ENCODE measurements at places on chromosomes 6 and 20.
A peak's percentile ranks its signal among the peaks of the same experiment; 100 is the strongest.

DNA sequence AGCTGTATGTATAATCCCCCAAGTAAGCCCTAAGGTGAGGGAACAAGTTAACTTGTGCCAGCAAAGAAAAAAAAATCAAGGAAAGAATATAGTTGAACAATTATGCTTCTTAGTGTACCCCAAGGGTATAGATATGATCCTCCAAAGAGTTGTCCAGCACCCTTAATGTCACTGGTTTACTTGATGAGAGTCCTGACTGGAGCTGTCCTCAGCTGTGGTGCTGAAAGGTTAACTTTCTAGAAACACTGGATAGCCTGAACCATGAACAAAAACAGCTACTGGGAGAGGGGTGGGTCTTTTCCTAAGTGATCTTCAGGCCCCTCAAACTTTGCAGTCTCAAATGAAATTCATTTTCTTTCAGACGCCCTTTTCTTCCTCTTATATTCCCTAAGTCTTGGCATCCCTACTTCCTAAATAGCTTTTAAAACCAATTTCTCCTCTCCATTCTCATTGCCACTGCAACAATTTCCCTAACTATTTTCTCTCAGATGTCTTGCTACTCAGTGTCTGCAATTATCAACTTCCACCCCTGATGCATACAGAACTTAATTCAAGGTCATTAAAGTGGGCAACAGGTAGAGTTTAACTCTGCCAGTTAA, 83.5 kb upstream of the PROKR2 start:
- no peak for DNase-seq

GRCh38 chr6:2977799-2978590, 6.6 kb upstream of the SERPINB6 start:
- DNase-seq = peak; percentile 13

DNA sequence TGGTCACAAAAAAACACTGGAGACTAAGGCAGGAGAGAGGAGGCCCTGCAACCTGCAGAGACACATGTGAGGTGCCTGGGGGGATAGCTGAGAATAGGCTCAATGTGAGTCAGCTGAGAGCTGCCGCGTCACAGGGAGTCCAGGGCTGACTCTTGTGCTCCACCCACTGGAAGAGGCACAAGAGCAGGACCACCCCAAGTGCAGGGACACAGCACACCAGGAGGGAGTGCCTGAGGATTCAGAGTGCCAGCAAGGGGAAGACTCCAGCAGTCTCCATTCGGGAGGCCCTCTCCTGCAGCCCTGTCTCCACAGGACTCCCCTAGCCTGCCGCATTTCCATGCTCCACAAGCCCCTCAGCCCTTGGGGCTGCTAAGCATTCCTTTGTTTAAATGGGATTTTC, 105.5 kb downstream of the HUS1B start:
- peak; percentile 67 for DNase-seq

- DNase-seq = peak; percentile 38
Measured at GRCh38 chr20:46767127-46767761, 57.8 kb downstream of the SLC2A10 start.

GRCh38 chr6:39733704-39734103, 8.5 kb upstream of the KIF6 start:
- DNase-seq = no peak

DNA sequence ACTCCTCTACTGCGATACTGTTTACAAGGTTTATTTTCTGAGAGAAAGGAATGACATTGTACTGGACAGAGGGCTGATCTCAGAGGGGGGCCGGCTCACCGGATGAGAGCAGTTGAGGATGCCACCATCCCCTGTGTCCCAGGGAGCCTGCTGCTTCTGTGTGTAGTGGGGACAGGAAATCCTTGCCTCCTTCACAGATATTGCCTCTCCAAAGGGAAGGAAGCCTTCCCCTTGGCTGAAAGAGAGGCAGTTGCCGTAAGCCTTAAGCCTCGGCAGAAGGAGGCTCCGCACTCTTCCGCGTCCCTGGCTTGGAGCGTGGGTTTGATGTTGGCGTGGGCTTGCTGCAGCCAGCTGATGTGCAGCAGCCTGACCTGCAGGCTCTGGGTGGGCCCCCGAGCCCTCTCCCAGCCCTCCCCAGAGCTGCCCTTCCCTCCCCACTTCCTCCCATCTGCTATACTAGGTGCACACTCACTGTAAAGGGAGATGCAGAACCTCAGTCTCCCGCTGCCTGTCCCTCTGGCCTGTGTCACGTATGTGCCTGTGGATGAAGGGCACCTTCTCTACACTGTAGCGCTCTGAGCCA, 45.7 kb upstream of the RPS6KA2 start:
- DNase-seq = no peak

DNA sequence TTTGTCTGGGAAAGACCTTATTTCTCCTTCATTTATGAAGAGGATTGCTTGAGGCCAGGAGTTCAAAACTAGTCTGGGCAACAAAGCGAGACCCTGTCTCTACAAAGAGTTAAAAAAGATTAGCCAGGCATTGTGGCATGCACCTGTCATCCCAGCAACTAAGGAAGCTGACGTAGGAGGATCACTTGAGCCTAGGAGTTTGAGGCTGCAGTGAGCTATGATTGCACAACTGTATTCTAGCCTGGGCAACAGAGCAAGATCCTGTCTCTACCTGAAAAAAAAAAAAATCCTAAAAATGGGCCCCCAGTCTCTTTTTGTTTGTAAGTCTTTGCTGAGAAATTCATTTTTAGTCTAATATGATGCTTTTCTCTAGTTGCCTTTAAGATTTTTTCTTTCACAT, 29.2 kb upstream of the EIF2S2 start:
- no peak for DNase-seq

DNA sequence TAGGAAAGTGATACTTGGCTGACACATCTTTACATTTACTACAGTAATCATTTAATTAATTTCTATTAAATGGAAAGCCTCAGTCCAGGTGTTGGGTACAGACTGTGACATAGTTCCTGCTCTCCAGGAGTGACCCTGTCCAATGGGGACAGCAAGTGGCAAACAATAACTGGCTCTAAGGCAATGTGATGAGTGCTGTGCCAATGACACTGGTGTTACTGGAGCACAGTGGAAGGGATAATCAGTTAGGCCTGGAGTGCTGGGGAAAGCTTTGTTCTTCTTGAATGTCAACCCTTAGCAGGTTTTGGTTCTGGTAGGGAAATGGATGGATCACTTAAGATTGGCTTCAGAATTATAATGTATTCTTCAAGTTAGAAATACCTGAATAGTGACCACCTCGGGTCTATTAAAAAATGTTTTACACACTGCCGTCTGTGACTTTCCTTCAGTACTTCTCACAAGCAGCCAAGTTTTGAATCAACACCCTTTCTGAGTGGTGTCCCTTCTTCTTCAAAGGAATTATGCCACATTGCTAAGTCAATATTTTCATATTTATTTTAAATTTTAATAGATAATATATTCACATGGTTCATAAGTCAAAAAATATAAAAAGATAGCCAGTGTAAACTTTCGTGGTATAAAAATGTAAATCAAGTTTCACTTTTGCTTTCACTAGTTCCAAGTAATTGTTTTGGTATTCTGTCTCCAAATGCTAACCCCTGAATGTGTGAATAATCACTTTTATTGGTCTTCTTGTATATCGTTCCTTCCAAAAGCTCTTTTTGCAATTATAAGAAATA, 9.6 kb downstream of the CMTR1 start:
- no peak for DNase-seq

- DNase-seq = no peak
Measured at GRCh38 chr20:22866812-22867341, 168.2 kb upstream of the SSTR4 start.

GRCh38 chr6:29739136-29739881, 16.1 kb downstream of the HLA-F start:
- DNase-seq = no peak
